ENCODE measurements at places on chromosomes 4 and X.
A peak's percentile ranks its signal among the peaks of the same experiment; 100 is the strongest.

DNA sequence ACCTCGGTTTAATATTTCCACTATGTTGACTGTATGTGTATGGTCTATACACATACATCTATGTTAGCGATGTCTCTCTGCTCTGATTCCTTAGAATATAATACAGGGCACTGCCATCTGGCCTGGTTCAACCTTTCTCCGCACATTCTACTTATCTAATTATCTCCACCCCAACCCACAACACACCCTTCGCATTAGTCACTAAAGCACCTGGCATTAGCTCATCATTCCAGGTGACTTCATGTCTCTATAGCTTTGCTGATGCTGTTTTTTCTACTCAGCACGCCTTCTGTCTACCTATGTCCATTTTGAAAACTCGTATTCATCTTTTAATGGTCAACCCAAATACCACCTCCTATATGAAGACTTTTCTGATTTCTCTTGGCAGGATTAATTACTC is 425.2 kb upstream of the RASGEF1B start:
- no peak for DNase-seq

DNA sequence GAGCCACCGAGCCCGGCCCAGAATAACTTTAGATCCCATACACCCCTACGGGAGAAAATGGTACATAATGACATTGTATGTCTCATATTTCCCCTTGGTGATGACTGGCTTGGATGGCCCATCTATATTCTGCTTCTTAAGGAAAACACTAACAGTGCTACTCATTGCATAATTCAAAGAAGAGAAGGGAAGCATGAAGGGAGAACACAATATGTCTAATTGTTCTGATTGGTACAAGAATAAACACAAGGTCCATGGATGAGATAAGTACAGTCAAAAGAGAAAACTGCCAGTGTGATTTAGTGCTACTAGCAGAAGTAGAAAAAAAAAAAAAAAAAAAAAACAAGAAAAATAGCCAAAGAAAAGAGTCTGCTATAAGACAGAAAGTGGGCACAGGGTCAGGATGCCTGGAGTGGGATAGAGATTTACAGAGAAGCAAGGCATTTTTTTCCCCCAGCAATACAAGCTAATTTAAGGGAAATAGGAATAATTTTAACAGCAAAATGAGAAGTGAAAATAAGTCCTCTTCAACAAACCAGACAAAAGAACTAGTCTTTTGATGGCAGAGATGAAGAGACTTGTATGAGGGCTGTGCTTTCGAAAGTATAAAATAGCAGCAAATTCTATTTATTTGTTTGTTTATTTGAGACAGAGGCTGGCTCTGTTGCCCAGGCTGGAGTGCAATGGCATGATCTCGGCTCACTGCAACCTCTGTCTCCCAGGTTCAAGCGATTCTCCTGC is 96.5 kb upstream of the MAP3K15 start:
- DNase-seq = no peak

DNA sequence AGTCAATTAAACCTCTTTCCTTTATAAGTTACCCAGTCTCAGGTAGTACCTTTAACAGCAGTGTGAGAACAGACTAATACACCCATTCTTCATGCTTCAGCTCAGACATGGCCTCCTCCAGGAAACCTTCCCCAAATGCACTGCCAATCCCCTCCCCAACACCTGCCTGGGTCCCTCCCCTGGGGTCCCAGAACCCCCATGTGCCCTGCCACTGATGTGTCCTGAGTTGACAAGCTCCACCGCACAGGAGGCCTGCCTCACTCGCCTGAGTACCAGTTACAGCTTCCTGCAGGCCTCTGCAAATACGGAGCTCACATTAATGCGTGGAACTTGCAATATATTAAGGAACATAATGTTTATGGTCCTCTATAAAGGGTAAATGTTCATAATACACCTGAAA is 34.9 kb upstream of the CRMP1 start:
- DNase-seq = no peak

GRCh38 chrX:78329486-78329885 is 2.1 kb upstream of the CYSLTR1 start:
- DNase-seq = peak; percentile 21

GRCh38 chrX:96704629-96705028 is 20.0 kb downstream of the DIAPH2 start:
- no peak for DNase-seq

DNA sequence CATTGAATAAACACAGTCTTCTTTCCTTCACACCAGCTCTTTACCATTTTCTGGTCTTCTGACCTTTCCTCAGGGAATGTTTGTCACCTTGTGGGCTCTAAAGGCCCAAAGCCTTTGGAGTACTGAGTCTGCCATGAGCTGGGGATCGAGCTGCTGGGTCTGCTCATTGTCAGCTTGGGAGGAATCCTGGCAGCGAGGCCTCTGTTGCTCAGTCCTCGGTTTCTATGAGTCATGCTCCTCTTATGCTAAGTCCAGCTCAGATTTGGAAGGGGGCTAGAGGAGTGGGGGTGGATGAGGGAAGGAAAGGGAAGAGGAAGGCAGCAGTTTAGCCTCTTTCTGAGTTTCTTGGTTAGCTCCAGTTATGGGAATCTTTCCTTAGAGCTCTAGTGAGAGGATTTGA is 31.1 kb downstream of the NHSL2 start:
- no peak for DNase-seq

GRCh38 chr4:13601048-13601447 is 26.5 kb downstream of the BOD1L1 start:
- no peak for DNase-seq

DNA sequence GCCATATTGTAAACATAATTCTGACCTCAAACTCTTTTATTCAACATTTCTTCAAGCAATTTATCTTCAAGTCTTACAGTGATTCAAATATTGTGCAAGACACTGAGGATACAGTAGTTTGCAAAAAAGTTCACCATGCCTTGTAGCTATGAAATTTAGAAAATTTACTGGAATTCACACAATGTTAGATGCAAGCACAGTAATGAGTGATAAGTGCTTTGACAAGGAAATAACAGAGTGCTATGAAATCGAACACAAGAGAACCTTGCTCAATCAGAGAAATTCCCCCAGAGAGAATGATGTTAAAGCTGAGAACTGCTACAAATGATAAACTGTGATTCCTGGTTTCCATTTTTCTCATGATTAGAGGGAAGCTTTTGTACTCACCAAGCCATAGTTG is 952.9 kb downstream of the FAT4 start:
- DNase-seq = no peak

GRCh38 chr4:81505726-81506125 is 34.0 kb upstream of the RASGEF1B start:
- DNase-seq = no peak

DNA sequence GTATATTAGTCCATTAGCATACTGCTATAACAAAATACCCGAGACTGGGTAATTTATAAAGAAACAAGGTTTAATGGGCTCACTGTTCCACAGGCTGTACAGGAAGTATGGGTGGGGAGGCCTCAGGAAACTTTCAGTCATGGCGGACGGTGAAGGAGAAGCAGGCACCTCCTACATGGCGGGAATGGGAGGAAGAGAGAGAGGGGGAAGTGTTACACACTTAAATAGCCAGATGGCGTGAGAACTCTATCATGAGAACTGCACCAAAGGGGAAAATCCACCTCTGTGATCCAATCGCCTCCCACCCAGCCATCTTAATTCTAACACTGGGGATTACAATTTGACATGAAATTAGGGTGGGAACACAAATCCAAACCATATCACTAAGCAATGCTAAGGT is 98.9 kb upstream of the SH3RF1 start:
- DNase-seq = no peak

DNA sequence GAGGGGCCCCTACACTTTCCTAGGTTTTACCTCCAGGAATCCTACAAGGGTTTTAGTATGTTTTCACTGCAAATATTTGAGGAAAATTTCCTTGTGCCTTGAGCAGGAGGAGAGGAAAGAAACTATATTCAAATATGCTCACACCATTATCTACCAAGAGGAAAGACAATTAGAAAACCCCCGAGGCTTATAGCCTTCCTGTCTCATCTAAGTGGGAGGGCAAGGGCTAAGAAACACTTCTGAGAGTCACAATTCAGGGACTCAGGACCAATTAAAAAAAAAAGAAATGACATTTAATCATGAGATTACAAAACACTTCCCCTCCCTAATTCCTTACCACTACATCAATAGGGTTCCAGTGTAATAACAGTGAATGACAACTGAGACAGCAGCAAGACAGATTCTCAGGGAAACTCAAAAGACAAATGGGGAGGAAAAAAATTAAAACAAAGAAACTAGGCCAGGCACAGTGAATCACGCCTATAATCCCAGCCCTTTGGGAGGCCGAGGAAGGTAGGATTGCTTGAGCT is 45.6 kb downstream of the ATRX start:
- no peak for DNase-seq

- peak; percentile 26 for DNase-seq
Observed at GRCh38 chrX:119273420-119274192, 37.5 kb downstream of the PGRMC1 start.

DNA sequence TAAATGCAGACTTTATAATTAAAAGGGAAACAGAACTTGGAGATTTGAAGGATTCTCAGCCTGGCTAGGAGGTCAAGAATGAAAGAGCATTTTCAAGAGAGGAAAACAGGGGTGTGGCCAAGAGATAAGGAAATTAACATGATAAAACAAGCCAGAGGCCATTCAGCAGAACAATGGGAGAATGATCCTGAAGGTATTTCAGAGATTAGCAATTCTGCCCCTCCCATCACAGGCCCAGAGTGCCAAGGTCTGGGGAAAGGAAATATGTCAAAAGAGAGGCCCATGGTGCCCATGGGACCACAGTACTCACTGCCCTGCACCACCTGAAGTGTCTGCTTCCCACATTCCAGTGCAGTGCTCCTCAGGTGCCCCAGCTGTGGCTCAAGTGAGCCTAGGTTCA is 188.5 kb upstream of the STS start:
- DNase-seq = no peak

DNA sequence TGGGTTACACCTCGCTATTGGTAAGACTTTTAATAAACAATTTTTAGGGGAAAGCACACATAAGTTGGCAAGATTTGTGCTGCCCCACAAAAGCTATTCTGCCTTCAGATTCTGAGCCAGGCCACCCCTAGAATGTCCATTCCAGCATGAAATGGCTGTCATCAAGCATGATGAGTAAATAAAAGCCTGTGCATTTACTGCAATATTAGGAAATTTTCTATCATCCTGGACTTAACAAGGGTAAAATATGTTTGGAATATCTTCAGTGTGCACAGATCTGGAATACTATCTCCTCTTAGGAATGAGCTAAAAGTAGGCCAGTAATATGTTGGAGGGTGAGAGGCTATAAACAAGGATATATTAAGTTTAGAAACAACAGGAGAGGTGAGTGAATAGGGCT is 510.9 kb downstream of the ANKRD50 start:
- no peak for DNase-seq

DNA sequence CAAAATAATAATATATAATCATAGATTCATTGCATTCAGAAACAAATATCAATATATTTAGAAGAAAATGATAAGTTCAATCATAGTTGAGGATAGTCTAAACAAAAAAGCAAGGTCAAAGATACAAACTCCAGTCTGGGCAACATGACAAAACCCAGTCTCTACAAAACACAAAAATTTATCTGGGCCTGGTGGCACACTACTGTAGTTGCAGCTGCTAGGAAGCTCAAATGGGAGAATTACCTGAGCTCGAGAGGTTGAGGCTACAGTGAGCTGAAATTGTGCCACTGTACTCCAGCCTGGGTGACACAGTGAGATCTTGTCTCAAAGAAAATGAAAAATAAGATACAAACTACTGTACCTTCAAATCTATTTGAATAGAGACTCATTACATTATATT is 52.7 kb upstream of the ANXA10 start:
- no peak for DNase-seq

DNA sequence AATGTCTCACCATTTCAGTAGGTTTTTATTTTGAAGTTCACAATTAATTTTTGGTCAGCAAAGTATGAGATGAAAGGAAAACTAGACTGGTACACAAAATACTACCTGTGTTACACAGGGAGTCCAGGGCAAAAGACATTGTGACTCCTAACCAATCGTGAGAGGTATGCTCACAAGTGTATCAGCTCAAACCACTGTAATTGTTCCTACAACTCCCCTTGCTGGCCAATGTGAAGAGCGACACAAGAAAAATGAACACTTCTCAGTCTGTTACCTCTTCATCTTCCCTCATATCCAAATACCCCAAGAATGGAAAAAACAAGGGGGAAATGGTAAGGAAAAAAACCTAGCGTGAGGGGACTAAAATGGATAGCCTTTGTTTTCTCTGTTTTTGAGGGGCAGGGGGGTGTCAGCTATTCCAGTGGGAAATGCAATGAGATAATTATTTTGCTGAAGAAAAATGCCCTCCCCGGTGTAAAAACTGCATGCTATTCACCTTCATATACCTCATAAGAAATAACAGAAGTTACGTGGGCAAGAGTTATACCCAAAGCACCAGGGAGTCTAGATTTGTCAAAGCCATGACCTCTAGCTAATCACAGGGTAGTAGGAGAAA is 30.6 kb upstream of the NSUN7 start:
- no peak for DNase-seq

GRCh38 chr4:1655081-1655480 is 29.0 kb downstream of the FAM53A start:
- no peak for DNase-seq

GRCh38 chr4:172232966-172233365 is 419.8 kb downstream of the GALNTL6 start:
- no peak for DNase-seq

GRCh38 chr4:185625503-185625902 is 90.2 kb upstream of the PDLIM3 start:
- no peak for DNase-seq

DNA sequence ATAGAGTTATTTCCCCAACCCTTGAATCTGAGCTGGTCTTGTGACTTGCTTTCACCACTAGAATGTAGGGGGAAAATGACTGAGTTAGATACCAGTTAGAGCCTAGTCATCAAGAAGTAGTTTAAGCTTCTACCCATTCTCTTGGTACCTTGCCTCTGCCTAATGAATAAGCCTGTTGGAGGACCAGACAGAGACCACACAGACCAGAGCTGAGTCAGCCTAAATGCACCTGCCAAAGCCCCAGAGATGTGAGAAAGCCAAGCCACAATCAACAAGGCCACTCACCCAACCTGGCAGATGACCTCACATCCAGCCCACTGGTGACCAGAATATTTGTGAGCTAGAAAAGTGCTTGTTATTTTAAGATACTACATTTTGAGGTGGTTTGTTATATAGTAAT is 85.2 kb upstream of the DCLK2 start:
- DNase-seq = no peak

DNA sequence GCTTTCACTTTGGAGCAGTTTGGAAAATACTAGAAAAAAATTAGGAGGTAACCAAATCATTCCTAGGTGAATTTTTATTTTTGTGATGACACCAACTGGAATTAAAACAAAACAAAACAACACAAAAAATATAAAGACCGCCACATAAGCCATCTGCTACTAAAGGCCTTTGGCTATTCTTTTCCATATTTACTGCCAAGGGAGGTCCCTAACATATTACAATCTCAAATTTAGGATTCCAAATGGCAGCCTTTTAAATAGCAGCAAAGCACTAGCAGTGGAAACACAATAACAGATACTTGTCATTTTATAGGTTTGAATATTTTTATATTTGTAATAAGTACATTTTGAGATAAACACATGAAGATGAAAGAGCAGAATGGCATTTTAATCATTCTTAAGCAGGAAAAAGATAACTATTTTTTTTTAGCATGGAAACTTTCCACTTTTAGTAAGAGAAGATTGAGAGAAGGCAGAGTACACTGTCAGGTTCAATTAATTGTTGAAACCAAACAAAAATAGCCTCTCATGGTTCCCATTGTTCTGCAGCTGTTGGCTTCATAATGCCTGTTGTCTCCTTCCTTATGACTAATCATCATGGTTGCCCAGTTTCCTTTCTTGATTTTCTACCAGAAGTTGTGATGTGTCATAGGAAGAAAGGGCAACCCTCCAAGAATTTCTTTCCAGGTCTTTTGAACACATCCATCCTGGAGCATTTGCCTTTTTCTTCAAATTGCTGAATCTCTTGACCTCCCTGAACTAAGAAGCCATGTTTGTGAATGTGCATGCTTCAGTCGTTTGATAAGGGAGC is 219.0 kb upstream of the EMCN start:
- DNase-seq = no peak
